ENCODE measurements at places on chromosomes 11 and 22.

DNA sequence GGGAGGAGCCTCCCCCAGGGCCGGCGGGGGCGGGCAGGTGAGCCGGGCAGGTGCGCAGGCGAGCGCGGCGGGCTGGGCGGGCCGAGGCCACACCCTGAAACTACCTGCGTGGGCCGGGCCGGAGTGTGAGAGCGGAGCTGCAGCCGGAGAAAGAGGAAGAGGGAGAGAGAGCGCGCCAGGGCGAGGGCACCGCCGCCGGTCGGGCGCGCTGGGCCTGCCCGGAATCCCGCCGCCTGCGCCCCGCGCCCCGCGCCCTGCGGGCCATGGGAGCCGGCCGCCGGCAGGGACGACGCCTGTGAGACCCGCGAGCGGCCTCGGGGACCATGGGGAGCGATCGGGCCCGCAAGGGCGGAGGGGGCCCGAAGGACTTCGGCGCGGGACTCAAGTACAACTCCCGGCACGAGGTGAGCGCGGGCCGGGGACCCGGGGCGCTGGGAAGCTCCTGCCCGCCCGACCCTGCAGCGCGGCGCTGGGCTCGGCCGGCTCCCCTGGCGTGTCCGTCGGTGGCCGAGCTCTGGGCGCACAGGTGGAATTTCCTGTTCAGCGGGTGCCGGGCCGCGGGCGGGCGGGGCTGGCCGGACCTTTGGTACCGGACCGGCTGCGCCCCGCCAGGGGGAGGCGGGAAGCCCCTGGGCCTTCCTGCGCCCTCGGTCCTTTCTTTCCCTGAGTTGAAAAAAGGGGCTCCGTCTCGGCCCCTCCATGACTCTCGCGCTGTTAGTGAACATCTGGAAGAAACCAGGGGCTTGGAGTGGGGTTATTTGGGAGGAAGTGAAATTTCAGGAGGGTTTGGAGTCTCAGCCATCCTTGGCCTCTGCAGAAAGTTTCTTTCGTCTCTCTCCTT, at the start of gene ST14:
ST14 (plus strand) TSS at position 126 of the 841 bp plus-strand sequence; CDS start at position 324, 198 bp downstream.
- DNase-seq: peak; percentile 45

DNA sequence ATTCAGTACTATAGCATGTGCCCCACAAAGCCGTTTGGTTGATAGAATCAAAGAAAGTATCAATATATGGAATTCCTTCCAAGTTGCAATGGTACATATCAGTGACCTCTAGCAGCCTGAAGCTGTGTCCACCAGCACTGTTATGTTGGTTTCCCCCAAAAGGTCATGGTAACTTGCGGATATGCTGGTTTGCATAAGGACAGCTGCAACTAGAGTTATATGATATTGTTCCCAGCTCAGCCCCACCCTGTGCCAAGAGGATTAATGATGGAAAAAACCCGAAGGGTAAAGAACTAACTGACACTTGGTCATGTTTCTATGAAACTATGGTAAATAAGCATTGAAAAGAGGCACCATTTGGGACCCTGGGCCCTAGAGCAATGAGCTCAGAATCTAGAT, 93.5 kb downstream of the PDHX start:
- no peak for DNase-seq

DNA sequence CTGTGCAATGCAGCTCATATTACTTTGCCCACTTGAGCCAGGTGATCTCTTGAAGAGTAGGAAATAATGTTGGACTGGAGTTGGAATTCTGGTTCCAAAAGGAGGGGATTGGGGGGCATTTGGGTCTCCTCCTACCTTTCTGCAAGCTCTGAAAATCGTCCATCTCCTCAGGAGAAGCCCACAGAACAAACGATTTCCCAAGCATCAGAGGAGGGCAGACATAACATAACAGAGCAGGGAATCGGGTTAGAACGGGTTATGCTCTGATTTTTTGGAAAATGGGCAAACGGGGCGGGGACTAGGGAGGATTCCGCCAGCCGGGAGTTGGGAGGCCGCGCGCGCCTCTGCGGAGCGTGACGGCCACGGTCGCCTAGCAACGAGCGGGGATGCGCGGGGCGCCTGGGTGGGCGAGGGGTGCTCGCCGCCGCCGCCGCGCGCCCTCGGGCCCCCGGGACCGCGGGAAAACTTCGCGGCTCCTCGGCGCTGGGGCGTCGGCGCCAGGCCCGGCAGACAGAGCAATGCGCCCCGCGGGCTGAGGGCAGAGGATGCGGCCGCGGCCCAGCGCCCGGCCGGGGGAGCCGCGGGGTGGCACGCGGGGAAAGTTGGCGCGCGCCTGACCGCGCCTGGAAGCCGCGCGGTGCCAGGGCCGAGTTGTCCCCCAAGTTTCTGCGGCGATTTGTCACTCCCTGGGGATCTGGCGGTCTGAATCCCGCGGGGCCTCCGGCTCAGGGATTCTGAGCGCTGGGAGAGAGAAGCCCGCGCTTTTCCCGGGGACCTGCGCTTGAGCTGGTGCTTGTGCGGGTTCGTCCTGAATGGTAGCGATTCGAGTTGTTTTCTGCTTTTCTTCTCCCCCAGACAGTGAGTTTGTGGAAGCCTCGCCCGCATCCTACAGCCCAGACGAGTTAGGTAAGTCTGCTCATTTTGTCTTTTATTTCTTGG, 27.8 kb upstream of the AMOTL1 start:
- no peak for DNase-seq

GRCh38 chr11:32630844-32631243, 47.2 kb downstream of the EIF3M start:
- no peak for DNase-seq

GRCh38 chr22:22352371-22352999, 107.9 kb downstream of the VPREB1 start:
- no peak for DNase-seq

Data from NCI-H2029 (cell line).